AG04450 (cell line): ENCODE measurements at places on chromosomes 4 and X. TPM values are rescaled to one million over a fixed set of nuclear protein-coding genes. Genes with fewer than 3 reads are reported as not detected.

- no peak for DNase-seq
These were observed at the start of gene FRAS1 for GRCh38 chr4:78057135-78057599. FRAS1 (plus strand) TSS chr4:78057323; CDS start chr4:78058010, 687 bp downstream.

GRCh38 chrX:70208479-70208878 is 26.0 kb upstream of the AWAT1 start:
- no peak for DNase-seq

DNA sequence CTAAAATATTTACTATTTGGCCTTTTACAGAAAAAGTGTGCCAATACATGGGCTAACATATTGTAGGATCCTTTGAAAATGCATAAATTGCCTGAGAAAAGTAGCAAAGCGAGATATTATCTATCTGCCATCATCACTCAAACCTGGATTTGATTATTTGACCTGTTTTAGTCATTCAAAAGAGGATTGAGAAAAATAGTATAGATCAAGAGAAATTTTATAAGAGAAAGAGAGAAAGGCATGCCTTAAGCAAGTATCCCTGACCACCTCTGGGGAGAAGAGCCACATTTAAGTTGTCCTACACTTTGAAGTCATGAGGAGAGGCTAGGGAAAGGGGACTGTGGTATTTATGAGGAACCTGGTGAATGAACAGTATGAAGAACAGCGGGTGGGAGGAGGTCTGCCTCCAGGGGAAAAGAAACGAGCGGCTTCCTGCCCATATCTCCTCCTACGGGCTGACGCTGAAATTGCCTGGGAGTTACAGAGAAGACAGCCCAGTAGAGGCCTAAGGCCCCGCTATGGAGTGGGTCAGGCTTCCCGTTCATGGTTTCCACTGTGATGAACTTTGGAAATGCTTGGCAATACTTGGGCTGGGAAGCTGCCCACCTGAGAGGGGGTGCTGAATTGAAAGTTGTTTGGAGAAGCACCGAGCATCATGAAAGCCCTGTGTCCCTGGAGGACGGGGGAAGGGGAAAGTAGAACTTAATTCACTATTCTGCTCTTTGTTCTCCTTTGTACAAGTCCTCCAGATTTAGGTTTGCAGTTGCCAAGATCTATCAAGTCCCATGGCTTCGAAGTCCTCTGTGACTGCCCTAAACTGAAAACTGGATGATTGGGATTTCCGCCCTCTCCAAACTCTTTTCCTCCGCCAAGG is 106.9 kb upstream of the ACSL4 start:
- no peak for DNase-seq

- DNase-seq, result no peak
These were observed 1350.0 kb downstream of the ADGRL3 start for GRCh38 chr4:62550121-62550520.

- no peak for DNase-seq
These were observed 56.0 kb downstream of the TMEM131L start for GRCh38 chr4:153521999-153522801.

DNA sequence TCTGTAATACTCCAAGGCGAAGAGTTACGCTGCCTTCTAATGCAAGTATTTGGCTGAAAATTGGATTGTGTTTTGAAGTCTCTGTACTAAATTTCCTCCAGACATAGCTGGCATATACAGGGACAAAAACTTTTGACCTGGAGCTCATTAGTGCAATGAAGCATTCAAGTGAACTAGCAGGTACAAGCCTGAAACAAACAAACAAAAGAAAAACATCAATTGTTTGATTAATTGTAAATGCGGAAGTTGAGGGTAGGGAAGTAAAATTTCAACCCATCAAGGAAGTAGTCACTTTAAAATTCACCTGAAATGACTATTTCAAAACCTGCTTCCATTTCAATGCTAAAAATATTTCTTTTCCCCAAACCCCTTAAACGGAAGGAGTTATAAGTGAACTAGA is 516.3 kb upstream of the ATOH1 start:
- DNase-seq, result no peak

DNA sequence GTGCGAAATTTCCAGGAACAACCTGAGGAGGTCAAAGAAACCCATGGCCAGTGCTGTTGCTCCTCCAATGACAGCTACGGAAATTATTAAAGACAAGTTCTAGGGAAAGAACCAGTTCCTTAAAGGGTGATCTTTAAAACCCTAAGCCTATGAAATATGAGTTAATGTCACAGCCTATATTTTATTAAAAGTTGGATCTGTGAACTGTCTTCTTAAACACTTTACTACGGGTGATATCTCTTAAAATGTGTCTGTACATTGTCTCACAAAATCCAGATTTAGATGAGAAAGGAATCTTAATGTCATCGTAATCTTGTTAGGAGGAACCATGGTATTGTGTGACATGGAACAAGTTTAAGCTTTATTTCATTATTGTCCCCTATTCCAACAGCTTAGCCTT is 46.3 kb upstream of the VCX3B start:
- DNase-seq, result no peak

DNA sequence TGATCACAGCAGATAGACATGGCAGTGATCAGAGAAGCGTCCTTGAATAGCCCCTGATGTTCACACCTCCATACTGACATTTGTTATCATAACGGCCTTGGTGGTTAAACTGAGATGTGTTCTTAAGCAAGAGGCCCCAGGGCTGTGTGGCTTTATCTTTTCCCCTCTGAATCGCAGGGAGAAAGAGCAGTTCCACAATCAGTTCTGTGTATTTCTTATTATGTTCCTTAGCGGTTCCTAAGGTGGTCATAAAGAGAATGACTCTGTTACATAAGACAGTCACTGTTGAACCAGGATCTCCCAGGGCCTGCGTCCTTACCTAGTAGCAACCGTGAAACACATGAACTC is 52.8 kb upstream of the CBR4 start:
- DNase-seq, result no peak

GRCh38 chr4:116839826-116840225 is 245.6 kb downstream of the TRAM1L1 start:
- DNase-seq, result no peak

Gene SYTL5
- polyA plus RNA-seq, result 2.1 and 2.3 TPM in 2 replicates

GRCh38 chrX:47560179-47560933 is 649 bp upstream of the ARAF start:
- no peak for DNase-seq

DNA sequence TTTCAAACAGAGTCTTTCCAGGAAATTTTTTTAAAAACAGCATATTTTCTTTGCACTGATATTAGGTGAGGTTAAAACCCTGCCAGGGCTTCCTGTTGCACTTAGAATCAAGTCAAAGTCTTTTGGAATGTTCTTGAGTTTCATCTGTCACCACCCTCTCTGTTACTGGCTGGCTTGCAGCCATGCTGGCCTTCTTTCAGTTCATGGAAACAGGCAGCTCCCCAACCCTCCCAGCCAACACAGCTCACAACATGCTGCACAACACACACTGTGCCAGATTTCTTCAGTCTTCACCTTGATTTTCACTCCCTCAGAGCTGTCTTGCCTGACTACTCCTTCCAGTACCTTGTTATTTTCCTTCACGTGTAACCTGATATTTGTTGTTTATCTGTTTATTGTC is 129.5 kb downstream of the KCNIP4 start:
- DNase-seq, result no peak

DNA sequence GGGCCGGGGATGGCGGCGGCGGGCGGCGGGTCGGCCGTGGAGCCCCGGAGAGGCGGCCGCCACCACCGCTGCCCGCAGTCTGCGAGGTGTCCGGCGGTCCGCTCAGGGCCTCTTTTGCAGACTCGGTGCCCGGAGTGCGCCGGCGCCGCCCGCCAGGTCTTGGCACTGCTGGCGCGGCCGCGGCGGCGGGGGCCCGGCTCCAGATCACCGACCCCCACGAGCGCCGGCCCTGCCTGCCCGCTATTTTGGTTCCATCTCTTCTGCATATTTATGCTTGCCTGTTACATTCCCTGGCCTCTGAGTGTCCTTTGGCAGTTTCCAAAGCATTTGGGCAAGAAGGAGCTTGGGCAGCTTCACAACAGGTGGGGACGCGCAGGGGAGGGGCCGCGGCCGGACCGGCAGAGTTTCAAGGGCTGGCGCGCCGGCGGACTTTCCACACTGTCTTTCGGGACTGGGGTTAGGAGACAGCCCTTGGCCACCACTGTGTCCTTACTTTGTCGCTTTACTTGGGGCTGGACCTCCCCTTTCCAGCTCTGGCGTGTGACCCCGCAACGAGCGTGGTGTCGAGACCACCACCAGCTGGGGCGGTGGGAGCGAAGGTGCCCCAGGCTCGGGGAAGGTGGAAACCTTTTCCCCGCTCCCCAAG is 668 bp upstream of the TAPT1 start:
- no peak for DNase-seq

DNA sequence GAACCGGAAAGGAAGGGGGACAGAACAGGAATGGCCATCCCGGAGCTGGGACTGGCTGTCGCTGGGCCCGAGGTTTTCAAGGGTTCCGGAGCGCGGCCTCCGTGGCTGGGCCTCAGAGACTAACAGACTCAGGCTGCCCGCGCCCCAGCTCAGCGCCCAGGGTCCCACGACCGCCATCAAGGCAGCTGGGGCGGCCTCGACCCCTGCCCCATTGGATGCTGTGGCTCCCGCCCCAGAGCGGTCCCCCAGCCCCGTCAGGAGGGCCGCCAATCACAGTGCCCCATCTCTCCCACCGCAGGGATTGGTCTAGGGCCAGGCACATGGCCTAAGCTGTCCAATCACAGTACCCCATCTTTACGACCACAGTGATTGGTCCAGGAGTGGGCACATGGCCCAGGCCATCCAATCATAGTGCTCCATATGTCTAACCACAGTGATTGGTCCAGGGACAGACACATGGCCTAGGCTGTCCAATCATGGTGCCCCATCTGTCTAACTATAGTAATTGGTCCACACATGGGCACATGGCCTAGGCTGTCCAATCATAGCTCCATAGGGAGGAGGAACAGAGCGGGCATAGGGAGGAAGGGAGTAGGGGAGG is 105.3 kb upstream of the NKX1-1 start:
- DNase-seq, result no peak

DNA sequence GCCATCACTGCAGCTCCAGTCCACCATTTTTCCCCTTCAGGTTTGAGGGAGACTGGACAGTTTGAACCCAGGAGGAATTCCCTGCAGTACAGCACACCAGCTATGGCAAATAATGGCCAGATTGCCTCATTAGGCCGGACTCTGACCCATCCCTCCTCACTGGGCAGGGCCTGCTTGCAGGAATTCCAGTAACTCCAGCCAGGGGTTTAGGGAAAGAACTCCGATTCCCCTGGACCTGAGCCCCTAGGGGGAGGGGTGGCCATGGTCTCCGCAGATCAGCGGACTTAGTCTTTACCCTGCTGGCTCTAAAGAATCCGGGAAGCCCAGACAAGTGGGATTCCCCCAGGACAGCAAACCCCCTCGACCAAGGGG is 342.8 kb downstream of the DMD start:
- no peak for DNase-seq

Gene CMC4
- 9.9 and 10.1 TPM in 2 replicates for polyA plus RNA-seq

- no peak for DNase-seq
These were observed 194.4 kb downstream of the COX18 start for GRCh38 chr4:72875138-72875537.

Gene ERAS
- not detected in 2 replicates for polyA plus RNA-seq

DNA sequence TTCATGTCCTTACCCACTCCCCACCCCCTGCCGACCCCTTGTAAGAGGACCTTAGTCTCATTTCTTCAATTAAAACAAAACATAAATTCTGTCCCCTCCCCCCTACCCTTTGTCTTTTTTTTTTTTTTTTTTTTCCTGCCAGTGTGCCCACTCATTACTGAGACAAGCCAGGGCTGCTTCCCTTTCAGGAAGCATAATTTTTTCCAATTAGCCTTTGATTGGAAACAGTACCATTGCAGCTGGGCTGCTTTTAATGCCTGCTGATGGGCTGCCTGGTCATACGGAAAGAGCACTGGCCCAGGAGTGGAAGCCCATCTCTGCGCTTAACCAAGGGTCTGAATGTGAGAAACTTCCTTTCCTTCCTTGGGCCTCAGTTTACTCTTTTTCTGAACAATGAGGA is 18.6 kb upstream of the CAPN6 start:
- DNase-seq, result no peak

GRCh38 chrX:153438532-153438931 is 7.3 kb downstream of the TREX2 start:
- DNase-seq, result no peak

- DNase-seq, result peak; percentile 15
These were observed 36.7 kb downstream of the PSAPL1 start for GRCh38 chr4:7398104-7398423.

Gene GPRASP1
- polyA plus RNA-seq, result 2.2 and 2.7 TPM in 2 replicates

DNA sequence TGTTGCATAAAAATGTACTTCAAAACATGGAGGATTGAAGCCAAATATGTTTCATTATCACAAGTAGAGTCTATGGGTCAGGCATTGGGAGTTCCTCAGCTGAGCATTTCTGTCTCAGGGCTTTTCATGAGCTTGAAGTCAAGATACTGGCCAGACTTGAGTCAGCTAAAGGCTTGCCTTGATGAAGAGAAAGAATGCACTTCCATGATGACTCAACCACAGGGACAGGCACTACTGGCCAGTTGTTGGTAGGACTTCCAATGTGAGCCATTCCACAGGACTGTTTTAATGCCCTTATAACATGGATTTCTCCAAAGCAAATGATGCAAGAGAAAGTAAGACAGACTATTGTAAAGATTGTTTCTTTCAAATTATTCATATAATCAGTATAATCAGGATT is 895.6 kb downstream of the RAB28 start:
- no peak for DNase-seq

GRCh38 chr4:27921231-27921630 is 1060.6 kb downstream of the STIM2 start:
- DNase-seq, result no peak

Gene TEX13B
- not detected in 2 replicates for polyA plus RNA-seq

GRCh38 chrX:99913611-99914010 is 496.5 kb downstream of the PCDH19 start:
- no peak for DNase-seq

DNA sequence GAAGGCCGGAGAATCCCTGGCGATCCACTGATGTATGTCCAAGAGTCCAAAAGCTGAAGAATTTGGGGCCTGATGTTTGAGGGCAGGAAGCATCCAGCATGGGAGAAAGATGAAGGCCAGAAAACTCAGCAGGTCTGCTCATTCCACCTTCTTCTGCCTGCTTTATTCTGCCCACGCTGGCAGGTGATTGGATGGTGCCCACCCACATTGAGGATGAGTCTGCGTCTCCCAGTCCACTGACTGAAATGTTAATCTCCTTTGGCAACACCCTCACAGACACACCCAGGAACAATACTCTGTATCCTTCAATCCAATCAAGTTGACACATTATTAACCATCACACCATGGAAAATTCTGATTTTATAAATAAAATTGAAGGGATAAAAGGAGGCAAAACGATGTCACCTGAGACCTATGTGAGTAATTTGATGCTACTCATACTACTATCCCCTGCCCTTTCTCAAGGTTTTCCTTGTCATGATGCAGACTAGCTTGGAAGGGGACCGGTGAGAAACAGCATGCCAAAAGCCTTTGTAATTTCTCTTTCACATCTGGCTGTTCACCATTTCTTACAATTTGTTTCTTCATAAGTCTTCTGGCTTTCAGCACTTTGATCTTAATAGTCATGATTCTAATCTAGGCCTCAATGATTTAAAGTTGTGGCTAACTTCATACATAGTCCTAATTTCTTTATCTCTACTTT is 9.7 kb upstream of the PYURF start:
- peak; percentile 24 for DNase-seq

GRCh38 chr4:1463088-1463926 is 57.1 kb upstream of the NKX1-1 start:
- DNase-seq, result peak; percentile 10
